Endothelial cell of umbilical vein (primary cell): ENCODE measurements at places on chromosomes 2 and 18. TPM values are rescaled to one million over a fixed set of nuclear protein-coding genes. Genes with fewer than 3 reads are reported as not detected.

Gene ATG16L1
- total RNA-seq, result 29.8 and 30.2 TPM in 2 replicates

DNA sequence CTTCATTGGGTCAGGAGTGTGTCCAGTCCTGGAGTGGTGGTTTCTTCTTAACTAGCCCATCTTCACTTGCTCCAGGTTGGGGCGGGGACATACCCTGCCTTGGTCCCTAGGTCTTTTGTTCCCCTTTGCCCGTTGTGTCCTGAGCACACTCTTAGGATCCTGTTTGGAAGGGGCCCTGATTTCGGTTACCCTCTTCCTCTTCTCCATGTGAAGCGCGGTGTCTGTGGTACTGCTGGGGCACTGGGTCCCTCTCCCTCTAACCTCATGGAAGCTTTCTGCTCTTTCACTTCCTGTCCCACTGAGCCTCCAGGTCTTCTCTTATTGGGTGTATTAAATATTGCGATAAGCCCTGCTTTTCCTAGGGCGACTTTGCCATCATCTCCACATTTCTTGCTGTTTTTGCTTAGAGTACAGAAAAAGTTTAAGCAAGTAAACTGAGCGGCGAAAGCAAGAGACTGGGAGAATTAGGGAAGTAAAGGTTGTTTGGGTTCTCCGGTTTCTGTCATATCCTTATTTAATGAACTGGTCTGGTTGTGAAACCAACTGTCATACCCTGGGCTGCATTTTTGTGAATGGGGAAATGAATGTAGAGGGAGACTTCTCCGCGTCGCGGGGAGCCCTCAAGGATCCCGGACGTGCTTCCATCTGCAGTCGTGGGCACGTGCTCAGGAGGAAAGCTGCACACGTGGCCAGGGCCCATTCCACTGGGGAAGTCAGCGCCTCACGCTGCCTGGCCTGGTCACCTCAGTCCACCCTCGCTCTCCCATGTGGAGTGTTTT, 73.8 kb upstream of the B3GNT7 start:
- no peak for DNase-seq

DNA sequence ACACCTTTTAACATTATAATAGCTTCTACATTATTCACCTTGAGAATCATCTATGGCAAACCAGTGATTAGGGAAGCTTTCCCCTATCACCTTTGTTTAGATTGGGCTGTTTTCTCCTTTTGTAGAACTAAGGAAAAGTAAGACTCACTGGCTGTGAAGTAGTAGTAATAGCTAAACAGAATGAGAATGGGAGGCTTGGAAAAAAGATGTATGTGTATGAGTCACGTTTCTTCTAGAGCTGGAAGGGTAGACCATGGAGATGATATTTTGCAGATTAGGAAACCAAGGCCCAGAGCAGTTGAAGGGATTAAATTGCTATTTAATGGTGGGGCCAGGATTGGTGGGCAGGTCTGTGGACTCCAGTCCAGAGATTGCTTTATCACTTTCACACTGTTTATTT, 214.5 kb downstream of the MCFD2 start:
- DNase-seq, result peak; percentile 9

Gene EN1
- total RNA-seq, result not detected in 2 replicates

GRCh38 chr2:147521936-147522335, 322.9 kb upstream of the ACVR2A start:
- DNase-seq, result no peak

Gene DUSP28
- 2.1 and 2.2 TPM in 2 replicates for total RNA-seq

Gene STK36
- total RNA-seq, result 34.9 and 40.9 TPM in 2 replicates

GRCh38 chr2:164430166-164430783, 191.0 kb downstream of the GRB14 start:
- peak; percentile 60 for DNase-seq

GRCh38 chr2:160892204-160892603, 268.0 kb upstream of the TANK start:
- no peak for DNase-seq

Gene ALPI
- not detected in 2 replicates for total RNA-seq

Gene LINC00305
- total RNA-seq, result not detected in 2 replicates

Gene SLC38A11
- not detected in 2 replicates for total RNA-seq

Gene COL5A2
- total RNA-seq, result 123 and 138 TPM in 2 replicates
